ENCODE measurements at places on chromosomes 13 and 19.

DNA sequence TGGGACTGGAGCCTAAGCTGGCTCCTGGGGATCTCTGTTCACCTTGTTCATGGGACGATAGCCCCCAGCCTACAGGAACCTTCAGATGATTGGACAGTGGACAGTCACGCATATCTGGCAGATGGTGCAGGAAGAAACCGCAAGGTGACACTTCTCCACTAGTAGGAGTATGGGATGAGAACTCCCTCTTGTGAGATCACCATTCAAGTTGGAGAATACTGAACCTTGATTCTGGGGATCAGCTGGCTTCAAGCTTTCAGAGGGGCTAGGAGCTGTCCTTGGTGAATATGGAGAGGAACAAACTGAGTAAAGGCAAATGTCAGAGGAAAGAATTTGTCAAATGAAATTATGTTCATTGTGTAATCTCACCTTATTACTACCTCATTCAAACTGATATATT is 204.5 kb downstream of the PDS5B start:
- DNase-seq = no peak

- peak; percentile 17 for DNase-seq
Observed at GRCh38 chr13:30429721-30430694, 7.7 kb downstream of the UBE2L5 start.

GRCh38 chr13:79912403-79912802 is 428.5 kb downstream of the SPRY2 start:
- DNase-seq = no peak

DNA sequence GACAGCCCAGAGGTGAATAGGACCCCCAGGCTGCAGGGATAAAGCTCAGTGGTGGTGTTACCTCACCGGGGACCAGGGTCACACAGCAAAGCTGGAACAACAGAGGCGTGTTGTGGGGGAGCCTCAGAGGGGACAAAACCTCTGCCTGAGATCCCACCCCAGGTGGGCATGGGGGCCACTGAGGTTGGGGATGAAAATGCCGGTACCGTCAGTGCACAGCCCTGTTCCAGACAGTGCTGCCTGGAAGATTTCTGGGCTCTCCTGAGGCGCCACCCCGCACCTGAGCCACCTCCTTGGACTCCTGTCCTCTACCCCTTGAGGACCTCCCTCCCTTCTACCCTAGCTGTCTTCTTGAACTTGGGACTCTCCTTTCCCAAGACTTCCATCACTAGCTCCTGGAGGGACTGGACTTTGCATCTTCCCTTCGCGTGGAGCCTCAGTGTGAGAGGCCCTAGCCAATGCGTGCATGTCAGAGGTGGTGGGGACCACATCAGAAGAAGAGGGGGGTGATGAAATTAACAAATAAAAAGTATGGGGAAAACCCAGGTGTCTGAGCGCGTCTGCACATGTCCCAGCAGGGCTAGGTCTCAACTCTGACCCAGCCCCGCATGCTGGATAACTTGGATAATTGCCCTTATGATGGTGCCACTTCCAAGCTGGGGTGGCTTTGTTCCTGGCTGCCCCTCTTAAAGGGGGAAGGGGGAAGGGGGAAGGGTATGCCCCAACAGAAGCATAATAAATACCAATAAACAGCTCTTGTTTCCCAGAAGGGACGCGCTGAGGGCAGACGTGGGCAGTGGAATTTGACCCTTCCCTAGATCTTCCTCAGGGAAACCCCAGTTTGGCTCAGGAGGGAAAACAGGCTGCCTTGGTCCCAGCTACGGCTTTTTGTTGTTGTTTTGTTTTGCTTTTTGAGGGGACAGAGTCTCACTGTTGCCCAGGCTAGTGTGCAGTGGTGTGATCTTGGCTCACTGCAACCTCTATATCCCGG is 11.6 kb downstream of the CNFN start:
- DNase-seq = no peak

DNA sequence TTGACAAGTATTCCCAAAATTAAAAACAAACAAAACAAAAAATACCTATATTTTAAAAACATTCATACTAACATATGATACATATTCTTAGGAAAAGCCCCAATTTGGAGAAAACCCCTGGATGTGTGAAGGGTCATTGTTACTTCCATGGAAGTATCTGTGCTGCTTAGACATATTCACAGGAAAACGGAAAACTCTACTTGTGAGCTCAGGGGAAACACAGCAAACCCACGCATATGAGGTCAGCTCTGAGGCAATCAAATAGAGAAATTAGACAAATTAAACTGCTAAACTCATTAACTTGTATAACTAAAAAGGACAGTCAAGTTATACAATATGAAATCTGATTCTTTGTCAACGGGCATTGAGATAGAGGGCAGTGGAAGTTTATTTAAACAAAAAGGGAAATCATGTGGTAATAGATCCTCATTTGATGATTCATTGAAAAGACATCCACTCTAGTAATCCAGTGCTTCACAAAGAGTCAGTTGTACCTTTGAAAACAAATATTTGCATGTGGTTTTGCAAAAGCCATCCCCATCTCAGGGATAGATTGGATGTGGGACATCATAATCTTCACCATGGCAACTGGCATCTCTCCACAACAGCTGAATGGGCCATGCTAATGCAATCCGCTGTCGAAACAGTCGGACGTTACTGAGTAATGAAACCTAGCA is 423.4 kb downstream of the ITGBL1 start:
- DNase-seq = no peak

DNA sequence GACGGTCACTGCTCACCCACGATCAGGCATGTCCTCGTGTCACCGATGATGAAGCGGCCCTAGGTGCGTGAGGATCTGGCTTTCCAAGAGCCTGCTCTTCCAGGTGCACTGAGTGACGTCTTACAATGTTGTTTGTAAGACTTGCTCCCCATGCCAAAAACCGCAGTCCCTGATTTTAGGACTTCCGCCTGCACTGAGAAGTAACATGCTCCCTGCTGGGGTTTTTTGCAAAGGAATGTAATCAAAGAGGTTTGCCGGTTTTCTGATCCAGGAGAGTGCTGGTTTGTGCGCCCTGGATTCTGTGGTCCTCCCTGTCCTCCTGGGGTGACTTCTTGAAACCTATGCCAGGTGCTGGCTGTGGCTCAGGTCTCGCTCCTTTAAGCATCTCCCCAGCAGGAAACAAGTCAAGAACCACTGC is 38.8 kb downstream of the MYO9B start:
- DNase-seq = no peak

- DNase-seq = no peak
Observed at GRCh38 chr13:111597191-111597611, 276.8 kb downstream of the TEX29 start.

GRCh38 chr19:35851213-35852028 is 883 bp downstream of the NPHS1 start:
- no peak for DNase-seq

GRCh38 chr13:22031702-22032286 is 360.9 kb downstream of the FGF9 start:
- no peak for DNase-seq

Data from activated T-cell treated with anti-CD3 and anti-CD28 coated beads, Interleukin-2, amount 50 U/mL, for 4 hours (primary cell).